ENCODE measurements at places on chromosomes 3 and 15.

DNA sequence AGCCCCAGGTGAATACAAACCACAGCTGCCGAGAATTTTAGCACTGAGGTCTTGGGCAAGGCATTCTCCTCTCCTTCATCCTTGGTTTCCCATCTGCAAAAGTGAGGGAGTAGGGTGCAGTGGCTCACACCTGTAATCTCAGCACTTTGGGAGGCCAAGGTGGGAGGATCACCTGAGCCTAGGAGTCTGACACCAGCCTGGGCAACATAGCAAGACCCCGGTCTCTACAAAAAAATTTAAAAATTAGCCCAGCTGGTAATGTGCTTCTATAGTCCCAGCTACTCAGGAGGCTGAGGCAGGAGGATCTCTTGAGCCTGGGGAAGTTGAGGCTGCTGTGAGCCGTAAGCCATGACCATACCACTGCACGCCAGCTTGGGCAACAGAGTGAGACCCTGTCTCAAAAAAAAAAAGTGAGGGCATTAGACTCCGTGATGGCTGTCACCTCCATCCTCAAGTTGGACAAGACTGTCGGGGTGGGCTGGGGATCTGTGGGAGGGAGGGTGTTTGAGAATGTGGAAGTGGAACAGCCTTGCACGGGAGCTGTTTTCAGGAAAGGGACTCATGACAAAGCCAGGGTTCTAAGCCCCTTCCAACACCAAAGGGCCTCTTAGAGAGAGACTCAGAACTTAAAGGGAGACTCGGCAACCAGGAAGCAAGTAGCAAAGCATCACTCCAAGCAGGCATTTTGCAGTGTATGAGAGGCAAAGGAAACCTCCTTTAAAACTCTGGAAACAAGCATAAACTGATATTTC lies 46.0 kb upstream of the FURIN start:
- DNase-seq: peak; percentile 17

GRCh38 chr15:31503758-31504461 lies 177.3 kb downstream of the KLF13 start:
- no peak for DNase-seq

DNA sequence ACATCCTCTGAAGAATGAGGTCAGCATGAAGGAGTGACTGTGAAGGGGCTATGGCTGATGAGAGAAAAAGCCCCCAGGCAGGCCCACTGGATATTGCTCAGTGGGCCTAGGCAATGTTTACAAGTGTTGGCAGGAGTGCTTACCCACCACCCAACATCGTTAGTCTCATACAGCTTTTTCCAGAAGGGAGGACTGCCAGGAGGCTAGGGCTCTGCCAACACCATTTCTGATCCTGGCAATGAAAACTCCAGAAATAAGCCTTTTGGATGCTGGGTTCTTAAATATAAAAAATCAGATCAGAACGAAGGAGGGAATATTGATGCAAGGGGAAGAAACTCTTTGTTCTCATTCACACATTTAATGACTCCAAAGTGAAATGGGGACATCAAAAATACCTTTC lies 189.1 kb downstream of the DCLK3 start:
- DNase-seq: no peak

DNA sequence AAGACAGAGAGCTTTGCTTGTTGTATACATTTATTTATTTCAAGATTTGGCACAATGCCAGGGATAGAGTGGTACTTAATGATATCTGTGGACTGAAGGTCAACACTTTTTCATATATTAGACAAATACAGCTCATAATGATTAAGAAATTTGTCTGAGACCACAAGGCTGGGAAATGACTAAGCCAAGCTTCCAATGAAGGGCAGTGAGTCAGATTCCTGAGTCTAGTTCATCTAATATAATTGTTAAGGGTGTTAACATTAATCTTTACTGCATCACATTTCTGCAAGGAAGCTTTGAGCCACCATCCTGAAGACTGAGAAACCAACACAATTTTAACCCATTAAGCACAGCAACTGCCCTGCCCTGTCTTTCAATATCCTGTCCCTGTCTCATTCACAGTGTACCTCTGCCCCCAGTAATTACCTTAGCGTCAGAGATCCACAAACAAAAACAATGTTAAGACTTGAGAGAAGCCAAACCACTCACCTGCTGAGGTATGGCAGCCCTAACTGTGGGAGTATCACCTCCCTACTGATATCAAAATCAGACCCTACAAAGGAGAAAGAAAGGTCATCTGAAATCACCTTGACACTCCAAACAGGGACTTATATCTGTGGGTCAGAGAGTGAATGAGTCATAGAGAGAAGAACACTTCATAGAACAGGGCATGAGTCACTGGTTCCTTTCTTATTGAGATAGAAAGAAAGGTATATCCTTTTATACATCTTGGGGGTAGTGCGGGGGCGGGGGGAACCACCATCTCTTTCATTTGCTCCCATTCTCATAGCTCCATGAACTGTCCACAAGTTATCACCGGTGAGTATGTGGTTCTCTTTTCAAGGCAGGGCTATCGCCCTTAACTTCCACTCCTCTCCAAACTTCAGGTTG lies 74.7 kb downstream of the MAGI1 start:
- peak; percentile 71 for DNase-seq

GRCh38 chr3:157354254-157354653 lies 82.4 kb upstream of the PTX3 start:
- no peak for DNase-seq

DNA sequence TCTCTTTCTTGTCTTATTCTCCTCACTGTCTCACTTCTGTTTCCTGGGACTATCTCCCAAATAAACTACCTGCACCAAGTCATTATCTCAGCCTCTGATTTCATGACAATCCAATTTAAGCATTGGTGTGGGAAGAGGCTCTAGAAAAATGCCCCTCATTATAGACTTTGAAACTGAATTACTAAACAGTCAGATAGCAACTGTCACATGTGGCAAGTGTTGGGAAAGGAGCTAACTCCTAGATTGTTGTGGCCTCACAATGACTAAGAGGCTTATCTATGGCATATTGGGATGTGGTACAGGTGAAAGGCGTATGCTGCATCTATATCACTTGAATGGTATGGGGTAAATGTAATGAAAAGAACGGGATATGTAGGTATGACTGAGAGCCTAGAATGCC lies 103.5 kb upstream of the CCDC54 start:
- no peak for DNase-seq

GRCh38 chr3:59775106-59775505 lies 725.3 kb upstream of the CFAP20DC start:
- DNase-seq: no peak

DNA sequence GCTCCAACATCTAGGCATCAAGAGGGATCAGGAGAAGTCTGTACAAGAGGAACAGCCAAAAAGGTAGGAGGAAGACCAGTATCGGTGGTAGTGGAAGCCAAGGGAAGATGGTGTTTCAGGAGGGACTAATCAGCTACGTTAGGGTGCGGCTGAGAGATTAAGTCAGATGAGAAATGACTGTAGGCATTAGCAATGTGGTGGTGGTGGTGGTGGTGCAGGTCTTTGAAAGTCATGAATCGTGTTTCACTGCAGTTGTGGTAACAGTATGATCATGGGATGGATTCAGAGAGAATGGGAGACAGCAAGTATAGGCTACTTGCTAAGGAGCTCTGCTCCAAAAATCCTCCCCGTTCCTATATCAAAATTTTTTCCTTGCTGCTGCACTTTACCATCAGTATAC lies 35.5 kb downstream of the ASTE1 start:
- no peak for DNase-seq

GRCh38 chr15:101445562-101446517 lies 43.7 kb downstream of the PCSK6 start:
- DNase-seq: no peak

GRCh38 chr3:101900316-101900715 lies 51.0 kb downstream of the NFKBIZ start:
- DNase-seq: no peak

DNA sequence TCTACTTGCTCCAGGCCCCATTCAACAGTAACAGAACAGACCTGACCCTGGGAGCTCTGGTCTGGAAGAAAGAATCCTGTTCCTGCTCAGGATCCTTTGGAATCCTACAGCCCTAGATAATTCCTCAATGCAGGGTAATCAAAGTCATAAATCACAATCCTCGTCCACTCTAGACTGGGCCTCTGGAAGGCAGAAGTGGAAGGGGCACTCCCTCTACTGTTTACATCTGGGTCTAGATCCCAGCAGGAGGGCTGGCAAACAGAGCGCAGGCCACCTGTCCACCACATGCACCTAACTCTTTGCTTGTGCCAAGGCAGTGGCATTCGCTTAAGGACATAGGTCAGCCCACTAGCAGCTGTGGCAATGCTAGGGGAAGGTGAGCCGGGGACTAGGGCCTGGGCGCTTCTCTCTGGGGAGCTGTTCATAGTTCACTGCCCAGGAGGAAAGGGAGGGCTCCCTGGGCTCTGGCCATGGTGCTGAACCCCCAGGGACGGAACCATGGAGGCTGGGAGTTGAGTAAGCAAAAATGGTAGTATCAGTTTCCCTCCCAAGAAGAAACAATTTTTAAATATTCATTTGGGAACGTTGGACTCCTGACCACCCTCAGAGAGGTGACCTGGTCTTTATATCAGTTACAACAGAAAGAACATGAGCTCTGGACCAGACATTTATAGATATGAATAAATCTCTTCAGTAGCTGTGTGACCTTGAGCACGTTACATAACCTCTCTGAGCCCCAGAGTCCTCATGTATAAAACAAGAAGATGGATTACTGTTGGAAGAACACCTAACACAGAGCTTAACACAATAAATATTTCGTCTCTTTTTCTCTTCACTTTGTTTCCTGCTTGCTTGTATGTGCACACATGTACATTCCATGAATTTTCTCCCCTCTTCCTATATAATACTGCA lies 90.2 kb downstream of the NTRK3 start:
- DNase-seq: peak; percentile 28

GRCh38 chr15:56980473-56980872 lies 62.0 kb downstream of the TCF12 start:
- no peak for DNase-seq

DNA sequence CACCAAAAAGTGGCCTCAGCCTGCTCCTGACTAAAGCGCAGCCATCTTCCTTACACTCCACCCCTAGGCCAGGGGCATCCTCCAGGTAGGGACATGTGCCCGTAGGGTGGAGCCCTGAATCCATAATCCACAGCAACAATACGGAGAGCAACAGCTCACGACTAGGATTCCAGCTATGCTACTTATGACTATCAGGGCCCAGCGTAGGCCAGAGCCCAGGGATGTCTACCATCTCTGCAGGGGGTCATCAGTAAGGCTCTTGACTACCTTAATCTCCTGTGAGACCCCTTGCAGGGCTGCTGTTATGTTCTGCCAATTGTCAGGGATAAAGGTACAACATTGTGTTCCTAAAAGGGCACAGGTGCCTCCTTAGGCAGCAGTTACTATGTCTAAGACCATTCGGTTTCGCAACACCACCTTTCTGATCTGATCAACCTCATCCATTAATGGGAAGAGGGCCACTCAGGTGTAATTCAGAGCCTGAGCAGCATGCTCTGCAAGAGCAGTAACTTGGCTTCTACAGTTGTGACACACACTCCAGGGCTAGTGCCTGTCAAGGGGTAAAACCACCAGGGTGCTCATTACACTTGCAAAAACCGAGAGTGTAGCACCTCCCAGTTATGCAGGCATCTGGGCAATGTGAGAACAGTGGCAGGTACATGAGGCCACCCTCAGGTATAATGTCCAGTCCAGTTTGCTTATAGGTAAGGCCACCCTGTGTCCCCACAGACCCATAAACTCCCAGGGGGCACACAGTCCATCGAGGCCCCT lies 11.0 kb downstream of the CCRL2 start:
- DNase-seq: no peak

- no peak for DNase-seq
These were observed 65.8 kb downstream of the SMARCC1 start for GRCh38 chr3:47715928-47716327.

DNA sequence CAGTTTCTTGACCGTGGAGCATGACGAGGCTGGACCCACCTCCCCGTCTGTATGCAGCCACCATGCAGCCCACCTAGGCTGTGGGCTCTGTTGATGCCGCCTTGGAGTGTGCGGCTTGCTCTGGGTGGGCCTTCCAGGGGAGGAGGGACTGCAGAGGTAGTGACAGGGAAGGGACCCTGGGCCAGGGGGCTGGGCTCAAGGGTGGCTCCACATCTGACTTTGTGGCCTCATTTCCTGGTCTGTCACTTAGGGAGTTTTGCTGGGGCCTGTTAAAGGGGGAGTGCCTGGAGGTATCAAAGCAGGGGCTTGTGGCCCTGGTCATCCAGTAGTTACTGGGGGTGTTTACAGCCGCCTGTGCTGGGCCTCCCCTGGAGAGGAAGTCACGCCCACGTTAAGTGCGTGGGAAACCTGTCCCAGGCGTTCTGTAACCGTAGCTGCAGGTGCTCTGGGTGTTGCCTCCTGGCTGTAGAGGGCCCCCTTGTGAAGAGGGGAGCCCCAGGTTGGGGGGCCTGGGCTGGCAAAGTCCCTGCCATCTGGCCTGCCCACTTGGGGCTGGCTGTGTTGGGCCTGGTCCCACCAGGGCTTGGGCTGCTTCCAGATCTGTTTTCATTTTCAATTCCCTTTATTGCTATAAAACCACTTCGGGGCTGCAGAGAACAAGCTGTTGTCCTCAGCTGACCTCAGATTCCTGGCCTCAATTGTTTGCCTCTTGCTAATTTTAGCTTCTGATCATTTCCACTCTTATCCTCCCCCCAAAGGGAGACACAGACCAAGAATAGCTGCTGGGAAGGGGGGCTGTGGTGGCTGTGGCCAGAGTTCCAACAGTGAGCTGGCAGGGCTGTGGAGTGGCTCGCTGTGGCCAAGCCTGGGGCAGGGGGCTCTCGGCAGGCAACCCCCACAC lies 26.5 kb downstream of the KLF13 start:
- peak; percentile 69 for DNase-seq

- no peak for DNase-seq
These were observed 13.9 kb downstream of the COPG1 start for GRCh38 chr3:129263161-129263910.

- no peak for DNase-seq
These were observed 461 bp upstream of the FNDC3B start for GRCh38 chr3:172038798-172039435.

- DNase-seq: no peak
These were observed 650 bp upstream of the MORC1 start for GRCh38 chr3:109118584-109118983.

GRCh38 chr3:23446301-23446700 lies 243.2 kb downstream of the UBE2E2 start:
- DNase-seq: no peak

Measured in stimulated activated CD8-positive, alpha-beta memory T cell treated with anti-CD3 and anti-CD28 coated beads, Interleukin-4, amount 100 ng/mL, for 48 hours (primary cell).